Activated CD8-positive, alpha-beta memory T cell treated with anti-CD3 and anti-CD28 coated beads for 4 hours (primary cell): ENCODE measurements at places on chromosomes 6 and 20.

GRCh38 chr20:48683467-48684175 lies 144.2 kb downstream of the PREX1 start:
- no peak for DNase-seq

DNA sequence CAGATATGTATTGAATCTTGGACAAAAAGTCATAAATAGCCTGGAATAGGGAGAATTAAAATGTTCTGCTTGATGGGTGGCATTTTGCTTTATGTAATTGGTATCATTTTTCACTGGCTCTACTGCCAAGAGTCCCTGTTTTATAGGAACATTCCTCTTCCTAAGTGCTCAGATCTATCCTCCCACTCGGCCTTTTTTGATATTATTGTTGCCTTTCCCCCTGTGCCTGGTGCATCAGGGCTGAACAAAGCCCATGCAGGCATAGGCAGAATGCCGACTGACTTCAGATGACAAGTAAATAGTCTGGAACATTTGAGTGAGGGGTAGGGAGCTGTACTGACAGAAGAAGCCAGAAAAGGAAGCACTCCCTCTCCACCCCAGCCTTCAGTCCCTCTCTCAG lies 127.0 kb downstream of the PKHD1 start:
- no peak for DNase-seq

DNA sequence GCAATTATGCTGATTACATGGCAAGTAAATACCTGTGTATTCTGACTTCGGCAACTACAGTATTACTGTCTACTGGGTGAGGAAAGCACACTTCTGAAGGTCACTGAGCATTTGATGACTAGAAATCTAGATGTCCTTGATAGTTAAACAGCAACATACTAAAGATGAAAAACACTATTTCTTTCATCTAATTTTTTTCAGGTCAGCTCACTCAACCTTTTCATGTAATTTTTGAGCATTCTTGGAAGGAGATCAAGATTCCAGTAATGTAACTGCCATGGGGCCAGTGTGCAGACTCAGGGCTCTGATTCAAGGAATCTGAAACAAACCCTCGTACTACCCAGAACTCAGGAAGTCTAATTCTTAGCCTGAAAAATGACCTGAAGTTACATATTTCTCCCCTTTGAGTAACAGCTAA lies 222.6 kb upstream of the TAB2 start:
- DNase-seq = no peak

DNA sequence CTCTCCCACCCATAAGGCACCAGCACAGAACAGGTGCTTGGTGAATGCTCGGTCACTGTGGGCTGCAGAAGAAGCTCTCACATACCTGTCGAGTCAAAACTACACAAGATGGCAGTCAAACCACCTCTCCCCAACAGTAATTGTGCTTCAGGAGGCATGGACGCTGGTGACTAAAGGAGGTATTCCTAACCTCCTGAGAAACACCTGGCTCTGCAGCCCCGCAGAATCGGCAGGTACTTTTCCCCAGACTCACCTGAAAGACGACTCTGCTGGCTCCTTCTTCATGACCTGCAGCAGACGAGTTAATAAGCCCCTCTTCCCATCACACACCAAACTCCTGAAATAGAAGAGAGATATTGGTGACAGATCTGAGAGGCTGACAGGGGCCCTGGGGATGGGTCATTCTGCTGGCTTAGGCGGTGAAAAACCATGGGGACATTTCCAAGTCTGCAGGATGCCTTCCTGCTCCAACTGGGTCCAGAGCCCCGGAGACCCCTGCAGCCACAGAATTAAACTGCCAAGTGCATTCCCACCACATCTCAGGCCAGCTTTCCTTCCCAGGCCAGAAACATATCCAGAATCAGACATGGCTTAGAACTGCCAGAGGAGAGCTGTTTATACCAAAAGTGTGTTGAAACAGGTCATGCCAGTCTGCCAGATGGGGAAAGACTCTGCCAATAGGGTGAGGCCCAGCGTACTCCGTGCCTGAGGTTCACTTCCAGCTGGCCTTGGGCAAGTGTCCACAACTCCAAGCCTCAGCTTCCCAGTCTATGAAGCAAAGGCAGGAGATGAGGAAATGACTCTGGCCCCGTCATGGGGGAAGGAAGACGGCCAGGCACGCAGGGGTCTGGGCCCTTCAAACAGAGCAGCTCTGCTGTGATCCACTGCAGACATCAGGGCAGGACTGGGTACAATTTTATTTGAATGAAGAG lies 53.0 kb downstream of the MYH7B start:
- DNase-seq = no peak

GRCh38 chr6:6643398-6643797 lies 54.9 kb downstream of the LY86 start:
- no peak for DNase-seq

DNA sequence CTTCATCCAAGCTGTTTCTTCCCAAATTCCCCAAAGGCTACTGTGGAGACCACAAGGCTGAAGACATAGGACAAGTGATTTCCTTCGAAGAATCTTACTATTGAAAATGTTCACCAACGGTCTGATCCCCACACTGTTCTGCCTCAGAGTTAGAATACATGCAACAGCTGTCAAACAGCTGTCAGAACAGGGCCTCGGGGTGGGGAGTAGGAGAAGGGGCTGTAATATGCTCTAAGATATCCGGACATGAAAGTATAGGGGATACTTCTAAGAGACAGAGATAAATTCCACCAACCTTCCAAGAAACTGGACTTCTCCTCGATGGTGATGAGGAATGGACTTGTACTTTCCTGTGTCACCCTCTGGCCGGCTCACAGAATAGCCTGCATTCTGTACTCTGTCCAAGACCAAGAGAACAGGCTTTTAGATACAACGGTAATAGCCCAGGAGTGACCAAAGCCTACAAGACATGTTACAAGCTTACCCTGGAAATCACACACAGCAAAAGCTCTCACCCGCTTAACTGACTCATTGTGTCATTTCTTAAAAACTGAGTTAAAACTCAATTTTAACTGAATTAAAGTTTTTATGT lies 69.2 kb upstream of the PTGIS start:
- DNase-seq = no peak

GRCh38 chr20:1225263-1225782 lies 521 bp upstream of the RAD21L1 start:
- no peak for DNase-seq

DNA sequence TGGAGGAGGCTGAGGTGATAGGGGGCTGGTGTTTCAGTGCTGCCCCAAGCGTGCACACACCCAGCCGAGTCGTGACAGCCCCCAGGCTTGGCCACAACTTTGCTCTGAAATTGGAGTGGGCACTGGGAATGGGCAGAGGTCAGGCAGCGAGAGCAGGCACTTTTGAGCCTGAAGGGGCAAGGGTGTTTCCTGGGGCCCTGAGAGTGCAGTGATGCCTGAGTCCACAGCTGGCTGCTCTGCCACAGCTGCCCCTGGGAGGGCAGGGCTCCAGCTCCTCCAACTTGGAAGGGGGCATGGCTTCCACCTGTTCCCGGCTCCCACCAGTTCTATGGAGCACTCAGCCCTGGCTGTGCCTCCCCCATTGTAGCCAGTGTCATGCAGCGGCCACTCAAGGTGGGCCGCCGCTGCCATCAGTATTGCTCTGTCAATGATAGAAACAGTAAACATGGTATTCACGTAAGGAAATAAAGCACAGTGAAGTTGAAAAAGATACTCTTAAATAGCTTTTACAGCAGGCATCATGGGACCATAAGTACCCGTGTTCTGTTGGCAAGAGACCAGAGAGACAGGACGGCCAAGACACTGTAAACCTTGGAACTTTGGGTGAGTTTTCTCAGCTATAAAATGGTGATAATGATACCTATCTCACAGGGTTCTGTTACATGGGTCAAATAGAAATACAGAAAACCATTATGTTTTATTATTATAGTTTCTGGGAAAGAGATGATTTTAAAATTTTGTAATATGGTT lies 108.9 kb downstream of the THEMIS start:
- DNase-seq = no peak

DNA sequence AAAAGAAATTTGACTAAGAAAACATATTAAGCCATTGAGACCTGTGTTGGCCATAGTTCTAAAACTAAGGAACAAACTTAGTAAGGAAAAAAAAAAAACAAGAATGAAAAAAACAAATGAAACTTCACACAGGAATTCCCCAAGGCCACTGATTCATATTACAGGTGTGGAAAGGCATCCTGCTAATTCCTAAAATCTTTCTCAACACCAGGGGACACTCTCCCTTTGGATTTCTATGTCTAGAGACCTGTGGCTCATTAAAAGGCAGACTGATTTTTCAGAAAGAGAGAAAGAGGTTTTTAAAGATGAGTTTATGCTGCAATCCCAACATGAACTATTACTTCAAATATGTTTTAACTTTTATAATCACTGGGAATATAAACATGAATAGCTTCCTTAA lies at the start of gene OR12D1:
TSS of gene OR12D1 (plus strand) at position 341 of the 400 bp plus-strand sequence.
- no peak for DNase-seq

DNA sequence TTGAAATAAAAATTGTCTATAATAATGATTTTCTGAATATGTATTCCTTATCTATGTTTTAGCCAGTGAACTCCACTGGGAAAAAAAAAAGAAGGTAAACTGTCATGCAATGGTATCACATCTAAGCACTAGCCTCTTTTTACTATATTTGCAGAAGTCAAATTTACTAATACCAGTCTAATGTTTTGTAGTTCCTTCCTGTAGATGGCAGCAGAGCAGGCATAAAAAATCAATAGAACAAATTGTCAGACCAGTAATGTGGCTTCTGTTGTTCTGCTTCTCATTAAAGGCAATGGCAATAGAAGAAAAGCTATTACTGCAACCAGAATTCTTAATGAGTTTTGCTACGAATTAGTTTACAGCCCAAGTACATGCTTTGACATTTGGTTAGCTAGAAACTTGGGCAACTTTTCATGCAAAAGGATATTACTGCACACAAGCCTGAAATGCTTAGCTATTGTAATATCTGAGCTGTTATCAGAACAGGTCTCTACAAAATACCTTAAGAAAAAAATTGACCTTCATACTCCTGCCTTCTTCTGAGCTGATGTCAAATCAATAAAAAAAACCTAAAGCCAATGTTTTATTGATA lies 476.9 kb downstream of the KHDRBS2 start:
- DNase-seq = no peak

DNA sequence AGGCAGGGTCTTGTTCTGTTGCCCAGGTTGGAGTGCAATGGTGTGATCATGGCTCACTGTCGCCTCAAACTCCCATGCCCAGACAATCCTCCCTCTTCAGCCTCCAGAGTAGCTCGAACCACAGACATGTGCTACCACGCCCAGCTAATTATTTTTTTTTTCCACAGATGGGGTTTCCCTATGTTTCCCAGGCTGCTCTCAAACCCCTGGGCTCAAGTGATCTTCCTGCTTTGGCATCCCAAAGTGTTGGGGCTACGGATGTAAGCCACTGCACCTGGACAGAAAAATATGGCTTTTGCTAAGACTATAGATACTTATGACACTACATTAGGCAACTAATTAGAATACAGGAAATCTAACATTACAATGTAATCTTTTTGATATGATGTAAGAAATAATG lies 17.9 kb downstream of the RNF24 start:
- no peak for DNase-seq

DNA sequence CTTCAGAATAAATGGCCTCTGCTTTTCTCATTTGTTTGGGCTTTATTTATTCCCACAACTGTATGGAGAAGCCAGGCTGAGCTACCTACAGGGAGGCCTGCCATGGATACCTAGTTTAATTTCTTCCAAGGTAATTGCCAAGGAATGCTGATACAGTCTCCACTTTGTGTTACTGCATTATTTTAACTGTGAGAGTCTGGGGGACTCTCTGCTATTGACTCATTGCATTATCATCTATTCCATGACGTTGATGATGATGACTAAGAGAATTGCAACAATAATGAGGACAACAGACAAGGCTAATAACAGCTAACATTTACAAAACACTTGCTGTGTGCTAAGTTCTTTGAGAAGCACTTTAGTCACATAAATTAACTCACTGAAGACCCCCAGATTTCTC lies 88.3 kb upstream of the COL21A1 start:
- DNase-seq = no peak

DNA sequence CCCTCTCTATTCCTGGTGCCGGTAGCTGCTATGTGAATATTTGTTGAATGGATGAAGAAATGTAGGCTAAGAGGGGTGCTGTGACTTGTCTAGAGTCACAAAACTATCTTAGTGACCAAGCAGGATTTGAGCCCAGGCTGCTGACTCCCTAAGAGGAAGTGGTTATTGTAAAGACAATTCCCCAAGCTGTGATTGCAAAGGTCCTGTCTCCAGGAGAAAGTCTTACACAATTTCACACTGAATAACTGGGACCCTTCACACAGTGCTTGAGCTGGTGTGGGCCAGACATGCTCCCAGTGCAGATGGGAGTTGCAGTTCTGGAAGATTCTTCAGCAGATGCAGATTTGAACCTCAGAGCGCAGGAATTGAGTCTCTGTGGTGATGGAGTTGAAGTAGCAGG lies 38.1 kb downstream of the IYD start:
- DNase-seq = no peak

GRCh38 chr6:148890096-148890495 lies 143.3 kb downstream of the UST start:
- no peak for DNase-seq

DNA sequence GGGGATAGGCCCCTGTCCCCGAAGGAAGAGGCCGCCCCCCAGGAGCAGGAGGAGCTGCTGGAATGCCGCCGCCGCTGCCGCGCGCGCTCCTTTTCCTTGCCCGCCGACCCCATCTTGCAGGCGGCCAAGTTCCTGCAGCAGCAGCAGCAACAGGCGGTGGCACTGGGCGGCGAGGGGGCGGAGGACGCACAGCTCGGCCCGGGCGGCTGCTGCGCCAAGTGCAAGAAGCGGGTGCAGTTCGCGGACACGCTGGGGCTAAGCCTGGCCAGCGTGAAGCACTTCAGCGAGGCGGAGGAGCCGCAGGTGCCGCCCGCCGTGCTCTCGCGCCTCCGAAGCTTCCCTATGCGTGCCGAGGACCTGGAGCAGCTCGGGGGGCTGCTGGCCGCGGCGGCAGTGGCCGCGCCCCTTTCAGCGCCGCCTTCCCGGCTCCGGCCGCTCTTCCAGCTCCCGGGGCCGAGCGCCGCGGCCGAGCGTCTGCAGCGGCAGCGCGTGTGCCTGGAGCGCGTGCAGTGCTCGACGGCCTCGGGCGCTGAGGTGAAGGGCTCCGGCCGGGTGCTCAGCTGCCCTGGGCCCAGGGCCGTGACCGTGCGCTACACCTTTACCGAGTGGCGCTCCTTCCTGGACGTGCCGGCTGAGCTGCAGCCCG lies 630 bp downstream of the PPP1R3G start:
- DNase-seq = no peak

DNA sequence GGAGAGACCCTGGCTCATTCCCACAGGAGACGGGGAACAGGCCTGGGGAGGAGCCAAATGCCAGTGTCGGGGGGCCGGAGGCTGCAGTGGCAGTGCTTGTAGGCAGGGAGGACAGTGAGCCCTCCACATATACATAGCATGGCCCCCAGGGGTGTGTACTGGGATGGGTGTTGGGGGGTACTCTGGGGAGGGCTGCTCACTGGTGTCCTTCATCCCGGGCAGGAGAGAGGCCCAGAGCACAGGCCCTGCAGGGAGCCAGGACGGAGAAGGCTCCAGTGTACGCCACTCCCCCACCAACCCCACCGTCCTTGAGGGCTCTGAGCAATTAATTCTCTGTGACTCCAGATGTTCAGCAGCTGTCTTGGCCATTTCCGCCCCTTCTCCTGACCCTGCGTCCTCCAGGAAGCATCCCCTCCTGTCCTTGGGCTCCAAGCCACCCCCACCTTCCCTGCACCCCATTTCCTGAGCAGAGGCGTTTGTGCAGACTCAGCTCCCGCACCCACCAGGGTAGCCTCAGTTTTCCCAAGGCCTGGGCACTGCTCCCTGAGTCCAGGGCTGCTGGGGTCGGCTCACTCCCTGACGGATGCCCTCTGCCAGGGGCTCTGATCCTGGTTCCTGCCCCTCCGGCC lies 3.4 kb upstream of the ABHD16B start:
- DNase-seq = no peak

GRCh38 chr6:105112577-105112976 lies 67.2 kb downstream of the POPDC3 start:
- DNase-seq = no peak

- no peak for DNase-seq
Observed at GRCh38 chr20:62117362-62117646, 5.0 kb upstream of the LSM14B start.
